CD14-positive monocyte (primary cell): ENCODE measurements at places on chromosomes 7 and 10. TPM values are rescaled to one million over a fixed set of nuclear protein-coding genes. Genes with fewer than 3 reads are reported as not detected.

ELMO1 gene
- polyA plus RNA-seq: 46.6 TPM

RUFY2 gene
- 1.2 and 3.9 TPM in 2 replicates for polyA plus RNA-seq

SLC18A2 gene
- polyA plus RNA-seq: 0.14 TPM

GRCh38 chr10:78777867-78778266 lies 290.9 kb upstream of the ZMIZ1 start:
- no peak for DNase-seq

DNA sequence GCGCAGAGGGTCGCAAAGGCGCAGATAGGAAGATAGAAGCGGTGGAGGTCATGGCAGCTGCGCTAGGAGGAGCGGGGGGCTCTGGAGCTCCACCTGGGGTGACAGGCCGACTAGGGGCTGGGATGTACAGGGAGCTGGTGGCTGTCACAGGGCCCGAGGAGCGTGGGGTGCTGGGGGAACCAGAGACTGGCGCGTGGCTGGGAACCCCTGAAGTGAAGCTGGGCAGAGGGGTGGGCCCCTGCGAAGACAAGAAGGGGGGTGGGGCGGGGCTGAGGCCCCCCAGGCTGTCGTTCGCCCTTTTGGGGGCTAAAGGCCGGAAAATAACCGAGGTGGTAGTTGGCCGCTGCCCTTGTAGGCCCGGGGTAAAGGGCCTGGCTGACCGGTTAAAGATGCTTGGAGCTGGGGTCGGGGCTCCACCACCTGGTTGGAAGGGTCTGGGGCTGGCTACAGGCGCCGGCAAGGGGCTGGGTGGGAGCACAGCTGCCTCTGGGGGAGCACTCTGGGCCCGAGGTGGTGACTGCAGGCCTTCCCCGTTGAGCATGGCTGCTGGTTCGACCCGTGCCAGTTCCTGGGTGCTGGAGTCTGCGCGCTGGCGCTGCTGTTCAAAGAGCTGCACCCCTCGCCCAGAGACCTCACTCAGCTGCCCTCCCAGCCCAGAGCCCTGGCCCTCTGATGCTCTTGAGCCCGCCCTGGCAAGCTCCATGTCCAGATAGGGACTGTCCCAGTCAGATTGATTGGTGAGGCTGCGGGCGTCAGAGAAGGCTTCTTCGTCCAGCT lies 6.8 kb upstream of the MYOZ1 start:
- DNase-seq: no peak

NAPEPLD gene
- 0.45 and 1.1 TPM in 2 replicates for polyA plus RNA-seq

GRM3 gene
- polyA plus RNA-seq: not detected in 2 replicates

DNA sequence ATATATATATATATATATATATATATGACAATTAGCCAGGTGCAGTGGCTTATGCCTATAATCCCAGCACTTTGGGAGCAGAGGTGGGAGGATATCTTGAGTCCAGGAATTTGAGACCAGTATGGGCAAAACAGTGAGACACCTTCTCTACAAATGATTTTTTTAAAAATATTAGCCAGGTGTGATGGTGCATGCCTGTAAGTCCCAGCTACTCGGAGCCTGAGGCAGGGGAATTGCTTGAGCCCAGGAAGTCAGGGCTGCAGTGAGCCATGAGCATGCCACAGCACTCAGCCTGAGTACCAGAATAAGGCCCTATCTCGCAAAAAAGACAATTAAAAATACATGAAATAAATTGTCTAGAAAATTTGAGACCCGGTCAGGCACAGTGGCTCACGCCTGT lies 47.2 kb upstream of the MSRB2 start:
- DNase-seq: no peak

- DNase-seq: no peak
These were observed 197.9 kb downstream of the IMMP2L start for GRCh38 chr7:111364413-111364812.

BBS9 gene
- 7.5 TPM for polyA plus RNA-seq

DNA sequence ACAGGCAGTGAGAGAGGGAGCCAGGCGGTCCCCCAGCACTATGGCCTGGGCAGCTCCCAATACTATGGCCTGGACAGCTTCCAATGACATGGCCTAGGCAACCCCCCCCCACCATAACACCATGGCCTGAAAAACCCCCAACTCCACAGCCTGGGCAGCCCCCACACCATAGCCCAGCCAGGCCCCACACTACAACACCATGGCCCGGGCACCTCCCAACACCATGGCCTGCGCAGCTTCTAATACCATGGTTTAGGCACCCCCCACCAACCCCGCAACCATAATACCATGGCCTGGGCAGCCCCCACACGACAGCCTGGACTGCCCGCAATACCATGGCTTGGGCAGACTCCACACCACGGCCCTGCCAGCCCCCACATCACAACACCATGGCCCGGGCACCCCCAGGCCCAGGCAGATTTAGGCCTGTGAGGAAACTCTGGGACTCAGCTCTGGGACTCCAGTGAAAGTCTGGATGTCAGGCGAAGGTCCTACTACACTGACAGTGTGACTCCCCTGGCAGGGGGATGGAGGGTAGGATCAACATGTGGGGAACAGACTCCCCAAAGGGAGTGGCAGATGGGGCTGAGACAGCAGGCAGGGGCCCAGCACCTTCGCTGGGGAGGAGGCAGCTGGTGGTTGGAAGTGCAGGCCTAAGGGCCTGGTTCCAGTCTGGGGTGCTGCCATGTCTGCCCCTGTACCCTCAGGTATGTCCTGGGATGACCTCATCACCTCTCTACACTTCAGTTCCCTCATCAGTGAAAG lies 8.7 kb downstream of the CPXM2 start:
- no peak for DNase-seq

C10orf88 gene
- 2.7 TPM for polyA plus RNA-seq

SFTPA1 gene
- polyA plus RNA-seq: not detected

- DNase-seq: no peak
These were observed 60.6 kb downstream of the XPNPEP1 start for GRCh38 chr10:109862738-109863137.

GRCh38 chr10:22301193-22301592 lies 15.0 kb upstream of the COMMD3 start:
- no peak for DNase-seq

DNA sequence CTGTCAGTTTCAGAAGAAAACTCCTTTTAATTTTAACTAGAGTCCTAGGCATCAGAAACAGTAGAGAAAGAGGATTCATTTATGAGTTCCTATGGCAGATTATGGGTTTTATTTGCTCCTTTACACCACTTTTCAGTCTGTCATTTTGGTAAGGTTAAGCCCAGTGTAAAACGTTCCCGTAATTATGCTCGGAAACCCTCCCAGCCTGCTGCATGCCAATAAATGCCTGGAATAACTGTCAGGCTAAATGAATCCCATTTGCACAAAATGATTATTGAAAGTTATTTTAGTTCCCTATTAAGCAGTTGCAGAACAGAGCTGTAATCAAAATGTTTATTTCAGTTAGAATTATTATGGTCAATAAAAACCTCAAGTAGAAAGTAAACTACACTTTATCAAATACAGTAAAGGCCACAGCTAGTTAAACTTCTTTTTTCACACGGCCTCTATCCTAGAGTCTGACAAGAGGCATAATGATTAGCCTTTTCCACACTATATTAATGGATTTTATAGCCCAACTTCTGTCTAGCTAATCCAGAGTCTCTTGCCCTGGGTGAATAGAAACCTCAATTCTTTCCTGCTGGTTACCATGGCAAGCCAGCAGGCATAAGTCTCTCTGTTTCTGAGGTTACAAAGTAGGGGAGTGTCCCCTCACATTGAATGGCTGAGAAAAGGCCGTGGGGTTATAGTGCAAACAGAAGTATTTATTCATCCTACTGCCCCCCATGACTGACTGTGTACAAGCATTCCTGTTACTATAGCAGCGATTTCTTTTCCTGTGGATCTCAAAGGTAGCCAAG lies 80.8 kb upstream of the NPVF start:
- DNase-seq: no peak

SPDYE11 gene
- polyA plus RNA-seq: not detected in 2 replicates

DNA sequence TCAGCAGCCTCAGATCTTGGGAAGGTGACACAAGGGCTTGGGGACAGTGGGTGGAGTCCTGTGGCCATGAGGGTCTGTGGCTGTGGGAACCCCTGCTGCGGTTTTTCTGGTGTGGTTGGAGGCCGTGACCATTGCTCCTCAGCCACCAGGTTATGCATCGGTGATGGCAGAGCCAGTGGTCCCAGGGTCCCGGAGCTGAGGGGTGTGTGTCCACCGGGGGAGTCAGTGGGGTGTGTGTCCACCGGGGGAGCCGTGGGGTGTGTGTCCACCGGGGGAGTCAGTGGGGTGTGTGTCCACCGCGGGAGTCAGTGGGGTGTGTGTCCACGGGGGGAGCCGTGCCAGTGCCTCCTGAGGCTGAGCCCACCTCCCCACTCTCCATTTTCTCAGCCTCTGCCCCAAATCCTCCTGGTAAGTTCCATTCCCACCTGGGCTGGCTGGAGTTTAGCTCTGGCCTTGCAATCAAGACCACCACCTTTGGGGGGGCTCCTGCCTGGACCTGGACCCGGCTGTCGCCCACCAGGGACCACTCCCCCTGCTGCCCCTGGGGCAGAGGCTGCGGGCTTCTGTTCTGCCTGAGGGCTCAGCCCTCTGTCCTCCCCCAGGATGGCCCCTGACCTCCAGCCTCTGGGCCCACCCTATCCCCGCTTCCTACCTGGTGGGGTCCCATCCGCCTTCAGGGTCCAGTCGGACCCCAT lies 143.5 kb downstream of the ELFN1 start:
- no peak for DNase-seq

MBL2 gene
- polyA plus RNA-seq: not detected in 2 replicates

TLL2 gene
- not detected for polyA plus RNA-seq

CFAP58 gene
- polyA plus RNA-seq: 0.06 and 0.16 TPM in 2 replicates

MICALL2 gene
- 0.72 TPM for polyA plus RNA-seq

GRCh38 chr7:94429153-94429552 lies 34.5 kb downstream of the COL1A2 start:
- DNase-seq: no peak

- DNase-seq: no peak
These were observed 105.6 kb downstream of the APBB1IP start for GRCh38 chr10:26543567-26544306.

GRCh38 chr10:52250510-52250909 lies 63.6 kb upstream of the DKK1 start:
- DNase-seq: no peak

DNA sequence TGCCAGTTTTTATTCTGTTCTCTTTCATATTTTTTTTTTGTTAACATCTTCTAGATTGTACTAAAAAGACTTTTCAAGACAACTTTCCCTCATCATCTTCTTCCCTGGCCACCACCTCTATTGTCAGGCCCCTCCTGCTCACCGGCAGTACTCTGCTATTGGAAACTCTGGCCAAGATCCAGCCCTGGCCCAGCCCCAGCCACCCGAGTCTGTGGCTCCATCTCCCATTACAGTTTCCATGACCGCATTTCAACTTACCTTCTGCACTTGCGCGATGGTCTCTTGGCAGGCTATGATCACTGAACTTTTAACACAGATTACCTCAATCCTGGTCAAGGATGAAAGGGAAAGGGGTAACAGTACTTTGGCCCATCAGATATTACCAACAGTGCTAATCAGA lies 137.7 kb upstream of the POM121L12 start:
- no peak for DNase-seq

DNA sequence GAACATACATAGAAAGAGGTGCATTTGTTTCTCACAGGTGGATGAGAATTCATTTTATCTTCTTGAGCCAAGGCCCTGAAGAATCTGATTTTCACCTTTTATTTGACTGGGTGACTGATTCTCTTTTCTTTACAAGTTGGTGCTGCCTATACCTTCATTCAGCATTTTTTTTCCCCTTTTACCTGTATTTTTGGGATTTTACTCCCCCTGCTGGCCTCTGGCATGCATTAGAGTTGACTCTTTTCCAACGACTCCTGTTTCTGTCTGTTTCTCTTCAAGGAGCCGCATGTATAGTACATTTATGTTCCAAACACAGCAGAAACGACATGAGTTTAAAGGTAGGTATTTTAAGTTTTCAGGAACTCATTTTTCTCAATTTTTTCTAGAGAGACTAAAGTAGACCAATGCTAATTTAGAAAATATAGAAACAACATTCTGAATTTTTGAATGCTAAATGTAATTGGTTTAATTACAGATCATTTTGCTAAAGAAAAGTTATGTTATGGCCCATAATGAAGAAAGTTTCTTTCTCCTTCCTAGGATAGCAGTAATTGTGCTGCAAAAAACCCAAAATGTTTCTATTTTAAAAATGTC lies 149.8 kb upstream of the HDAC9 start:
- DNase-seq: peak; percentile 45

- DNase-seq: no peak
These were observed 109.5 kb upstream of the ITGB1 start for GRCh38 chr10:33067481-33067880.

- DNase-seq: no peak
These were observed 33.9 kb upstream of the GSAP start for GRCh38 chr7:77450054-77450453.

- DNase-seq: no peak
These were observed 242.1 kb upstream of the C7orf33 start for GRCh38 chr7:148348466-148348865.

GRCh38 chr7:127755521-127755920 lies 103.5 kb downstream of the SND1 start:
- DNase-seq: no peak

- no peak for DNase-seq
These were observed 191.3 kb downstream of the CUX1 start for GRCh38 chr7:102008535-102009262.

GBX1 gene
- polyA plus RNA-seq: not detected

CYP26C1 gene
- polyA plus RNA-seq: not detected in 2 replicates

NUTM2E gene
- 0.20 and 0.34 TPM in 2 replicates for polyA plus RNA-seq

VSTM4 gene
- polyA plus RNA-seq: not detected in 2 replicates

STAM gene
- polyA plus RNA-seq: 5.9 TPM

FAM131B gene
- polyA plus RNA-seq: 0.43 and 0.69 TPM in 2 replicates

DNA sequence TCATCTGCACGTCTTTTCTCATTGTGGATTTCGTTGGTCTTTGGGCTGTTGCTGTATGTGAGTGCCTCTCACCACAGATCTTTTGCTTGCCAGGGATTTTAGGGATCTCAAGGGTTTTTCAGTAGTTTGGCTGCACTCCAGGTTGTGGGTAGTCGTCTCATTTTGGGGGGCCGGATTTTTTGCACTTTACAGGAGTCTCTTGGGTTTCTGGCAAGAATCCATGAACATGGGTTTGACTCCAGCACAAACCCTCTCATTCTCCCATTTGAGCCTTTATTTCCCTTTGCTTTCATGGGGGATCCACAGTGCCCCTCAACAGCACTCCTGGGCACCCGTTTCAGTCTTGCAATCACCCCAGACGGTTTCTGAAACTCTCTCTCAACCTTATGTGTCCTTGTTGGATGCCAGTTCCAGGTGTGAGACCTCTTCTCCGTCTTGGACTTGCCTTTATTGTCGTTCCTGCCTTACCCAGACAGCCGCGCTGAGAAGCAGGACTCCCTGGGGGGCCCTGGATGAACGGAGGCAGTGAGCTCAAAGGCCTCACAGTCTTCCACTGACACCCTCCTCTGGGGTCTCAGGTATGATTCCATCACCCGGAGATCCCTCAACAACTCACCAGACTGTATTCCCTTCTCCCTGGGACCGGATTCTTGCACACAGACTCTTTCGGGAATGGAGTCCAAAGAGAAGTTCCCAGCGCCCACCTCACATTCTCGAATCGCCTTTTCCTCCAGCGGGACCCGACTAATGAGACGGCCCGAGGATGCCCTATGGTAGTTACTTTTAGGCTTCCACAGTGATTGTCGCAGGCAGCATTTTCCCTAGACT lies 18.8 kb upstream of the ZNF273 start:
- no peak for DNase-seq

- DNase-seq: no peak
These were observed 145.4 kb downstream of the NEURL1 start for GRCh38 chr10:103638948-103639347.

CLCN1 gene
- 0.76 TPM for polyA plus RNA-seq
